ENCODE measurements at places on chromosomes 12 and 14. TPM values are rescaled to one million over a fixed set of nuclear protein-coding genes. Genes with fewer than 3 reads are reported as not detected.

The PLBD1 gene
- total RNA-seq, result 47.5 TPM

The MYRFL gene
- total RNA-seq, result 0.13 TPM

The CCDC197 gene
- total RNA-seq, result 0.57 TPM

DNA sequence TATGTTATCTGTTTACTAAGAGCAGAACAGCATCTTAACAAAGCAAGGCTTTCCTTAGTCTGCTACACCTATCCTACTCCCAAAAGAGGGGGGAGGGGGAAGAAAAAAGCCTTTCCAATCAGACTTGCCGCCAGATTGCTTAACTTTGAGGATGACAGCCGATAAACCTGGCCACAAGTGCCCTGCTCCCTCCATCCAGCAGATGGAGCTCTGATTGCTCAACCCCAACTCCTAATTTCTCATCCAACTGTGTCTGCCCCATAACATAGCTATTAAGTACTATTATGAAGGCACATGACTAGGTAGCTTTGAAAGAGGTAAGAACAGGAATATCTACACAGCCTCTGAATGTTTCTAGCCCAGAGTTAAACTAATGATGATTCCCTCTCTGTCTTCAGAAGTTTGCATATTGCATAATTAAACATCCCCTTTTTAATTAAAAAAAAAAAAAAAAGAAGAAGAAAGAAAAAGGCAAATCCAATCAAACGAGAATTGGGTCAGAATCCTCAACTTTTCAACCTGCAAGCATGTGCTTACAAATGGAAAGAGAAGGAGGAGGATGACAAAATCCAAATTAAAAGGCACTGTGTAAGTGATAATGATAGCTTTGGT is 247.4 kb downstream of the GALC start:
- no peak overlapping the region for H3K4me3 ChIP-seq
- H3K4me1 ChIP-seq, result no peaks in the 10 kb centered on the region
- no peaks in the 10 kb centered on the region for H3K36me3 ChIP-seq
- no peak overlapping the region for H3K27ac ChIP-seq
- no peaks in the 10 kb centered on the region for H3K27me3 ChIP-seq

The WASHC3 gene
- 34.8 TPM for total RNA-seq

DNA sequence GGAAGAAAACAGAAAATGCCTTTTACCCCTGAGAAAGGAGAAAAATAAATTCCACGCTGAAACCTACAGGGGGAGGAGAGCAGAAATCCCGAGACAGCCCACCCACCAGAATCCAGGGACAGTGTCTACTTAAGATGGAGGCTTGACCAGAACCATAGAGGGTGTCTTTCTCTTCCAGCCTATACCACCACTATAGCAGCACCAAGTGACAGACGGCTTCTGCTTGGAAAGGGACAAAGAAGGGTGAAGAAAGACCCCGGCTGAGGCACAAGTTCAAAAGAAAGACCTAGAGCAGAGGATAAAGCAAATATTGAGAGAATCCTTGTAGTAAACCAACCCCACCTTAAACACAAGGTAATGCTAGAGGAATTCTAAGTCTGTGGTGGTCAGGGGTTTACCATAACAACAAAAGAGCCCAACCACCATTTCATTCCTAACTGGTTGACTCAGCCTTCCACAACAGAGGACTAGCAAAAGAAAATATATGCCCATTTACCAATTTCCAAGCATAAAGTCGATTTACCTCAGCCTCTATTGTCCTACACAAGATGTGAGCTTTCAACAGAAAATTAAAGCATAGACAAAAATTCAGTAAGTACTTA is 105.3 kb upstream of the FOXG1 start:
- no peaks in the 10 kb centered on the region for H3K36me3 ChIP-seq
- H3K27me3 ChIP-seq, result no peaks in the 10 kb centered on the region
- DNase-seq, result no peak
- H3K27ac ChIP-seq, result no peak overlapping the region
- H3K4me1 ChIP-seq, result no peaks in the 10 kb centered on the region
- no peak overlapping the region for H3K4me3 ChIP-seq

The AKAP3 gene
- 2.8 TPM for total RNA-seq

DNA sequence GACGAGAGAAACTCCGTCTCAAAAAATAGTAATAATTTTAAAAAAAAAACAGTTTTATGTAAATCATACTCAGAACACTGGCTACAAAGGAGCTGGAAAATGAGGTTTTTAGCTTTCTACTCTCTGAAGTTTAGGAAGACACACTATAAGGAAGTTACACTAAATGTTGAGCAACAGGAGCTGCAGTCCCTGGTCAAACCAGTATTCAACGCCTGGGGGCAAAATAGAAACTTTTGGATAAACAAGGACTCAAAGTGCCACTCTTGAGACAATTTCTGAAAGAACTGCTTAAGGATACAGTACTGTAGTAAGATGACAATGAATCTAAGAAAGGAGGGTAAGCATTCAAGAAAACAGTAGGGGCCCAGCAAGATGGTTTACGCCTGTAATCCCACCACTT is 29.3 kb downstream of the ACTR6 start:
- peaks cover 9% of the 10 kb centered on the region for H3K36me3 ChIP-seq
- H3K4me3 ChIP-seq, result no peak overlapping the region
- no peaks in the 10 kb centered on the region for H3K4me1 ChIP-seq
- no peak overlapping the region for H3K27ac ChIP-seq
- no peak for DNase-seq

DNA sequence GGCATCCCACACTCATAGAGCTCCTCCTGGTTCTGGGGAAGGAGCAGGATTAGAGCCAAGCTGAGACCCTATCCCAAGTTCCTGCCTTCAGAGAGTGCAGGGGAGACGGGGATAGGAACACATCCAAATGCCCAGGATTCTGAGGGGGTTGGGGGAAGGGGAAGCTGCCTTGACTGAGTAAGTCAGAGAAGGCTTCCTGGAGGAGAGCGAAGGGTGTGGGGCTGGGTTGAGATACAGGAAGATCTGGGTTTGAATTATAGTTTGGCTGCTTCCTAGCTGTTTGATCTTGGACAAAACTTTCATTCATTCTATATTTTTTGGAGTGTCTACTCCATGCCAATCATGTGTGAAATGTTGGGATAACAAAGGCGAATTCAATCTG is 8.0 kb upstream of the AQP2 start:
- H3K4me3 ChIP-seq, result no peak overlapping the region
- peaks cover 4% of the 10 kb centered on the region for H3K4me1 ChIP-seq
- H3K27me3 ChIP-seq, result no peaks in the 10 kb centered on the region
- H3K36me3 ChIP-seq, result no peaks in the 10 kb centered on the region

GRCh38 chr12:96201272-96202227 is 7.4 kb downstream of the ELK3 start:
- H3K4me3 ChIP-seq, result no peak overlapping the region
- no peak for DNase-seq
- no peaks in the 10 kb centered on the region for H3K27me3 ChIP-seq
- no peaks in the 10 kb centered on the region for H3K36me3 ChIP-seq
- H3K4me1 ChIP-seq, result peaks cover 58% of the 10 kb centered on the region

DNA sequence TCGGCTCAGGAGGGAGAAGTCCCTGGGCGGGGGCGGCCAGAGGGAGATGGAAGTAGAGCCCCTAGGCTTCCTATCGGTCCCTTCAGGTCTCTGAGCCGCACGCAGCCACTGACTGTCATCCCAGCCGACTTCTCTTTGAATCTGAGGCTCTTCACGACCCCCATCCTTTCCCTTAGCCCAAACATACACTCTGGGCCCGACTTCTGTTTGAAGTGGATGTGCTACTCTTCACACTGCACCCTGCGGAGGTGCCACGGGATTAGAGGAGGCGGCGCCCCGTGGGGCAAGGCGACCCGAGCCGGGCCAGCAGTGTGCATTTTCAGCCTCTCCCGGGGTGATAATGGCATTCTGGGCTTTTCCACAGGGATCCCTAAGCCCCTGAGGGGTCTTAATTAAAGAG is 6.0 kb upstream of the DACT1 start:
- H3K27me3 ChIP-seq, result no peaks in the 10 kb centered on the region
- H3K4me3 ChIP-seq, result no peak overlapping the region
- H3K36me3 ChIP-seq, result no peaks in the 10 kb centered on the region

The LRFN5 gene
- 0.64 TPM for total RNA-seq

- H3K4me3 ChIP-seq, result no peak overlapping the region
- H3K4me1 ChIP-seq, result peaks cover 7% of the 10 kb centered on the region
- H3K27ac ChIP-seq, result peak overlapping the region; percentile 57
- no peak for DNase-seq
- H3K36me3 ChIP-seq, result no peaks in the 10 kb centered on the region
Observed at GRCh38 chr12:39613525-39613924, 6.1 kb downstream of the ABCD2 start.

The LHX5 gene
- total RNA-seq, result not detected

DNA sequence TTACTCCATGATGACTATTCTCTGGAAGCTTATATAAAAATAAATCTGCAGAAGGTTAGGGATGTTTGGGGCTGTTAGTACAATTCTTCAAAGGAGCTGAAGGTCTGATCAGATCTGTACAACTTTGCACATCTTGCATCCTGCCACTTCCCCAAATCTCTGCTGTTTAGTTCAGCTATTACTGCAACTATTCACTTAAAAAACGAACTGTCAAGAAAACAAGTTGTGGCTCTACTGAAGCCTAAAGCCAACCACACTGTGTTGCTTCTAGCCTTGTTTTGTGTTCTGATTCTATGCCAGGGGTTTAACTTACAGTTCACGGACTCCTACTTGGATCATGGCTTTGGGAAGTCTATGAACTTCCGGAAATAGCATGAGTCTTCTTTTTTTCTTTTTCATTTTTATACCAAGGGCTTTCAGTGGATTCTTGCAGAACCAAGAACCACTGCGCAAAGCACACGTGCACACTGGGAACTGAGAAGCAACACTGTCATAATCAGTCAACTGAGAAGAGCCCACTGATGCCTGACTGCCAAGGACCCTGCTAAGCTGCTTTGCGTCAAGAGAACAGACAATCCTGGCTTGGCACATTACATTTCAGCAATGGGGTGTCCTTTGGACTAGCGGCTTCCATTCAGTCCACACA is 66.3 kb upstream of the EEA1 start:
- no peak overlapping the region for H3K4me3 ChIP-seq
- no peaks in the 10 kb centered on the region for H3K36me3 ChIP-seq
- no peaks in the 10 kb centered on the region for H3K27me3 ChIP-seq
- no peak overlapping the region for H3K27ac ChIP-seq
- H3K4me1 ChIP-seq, result no peaks in the 10 kb centered on the region
- no peak for DNase-seq

DNA sequence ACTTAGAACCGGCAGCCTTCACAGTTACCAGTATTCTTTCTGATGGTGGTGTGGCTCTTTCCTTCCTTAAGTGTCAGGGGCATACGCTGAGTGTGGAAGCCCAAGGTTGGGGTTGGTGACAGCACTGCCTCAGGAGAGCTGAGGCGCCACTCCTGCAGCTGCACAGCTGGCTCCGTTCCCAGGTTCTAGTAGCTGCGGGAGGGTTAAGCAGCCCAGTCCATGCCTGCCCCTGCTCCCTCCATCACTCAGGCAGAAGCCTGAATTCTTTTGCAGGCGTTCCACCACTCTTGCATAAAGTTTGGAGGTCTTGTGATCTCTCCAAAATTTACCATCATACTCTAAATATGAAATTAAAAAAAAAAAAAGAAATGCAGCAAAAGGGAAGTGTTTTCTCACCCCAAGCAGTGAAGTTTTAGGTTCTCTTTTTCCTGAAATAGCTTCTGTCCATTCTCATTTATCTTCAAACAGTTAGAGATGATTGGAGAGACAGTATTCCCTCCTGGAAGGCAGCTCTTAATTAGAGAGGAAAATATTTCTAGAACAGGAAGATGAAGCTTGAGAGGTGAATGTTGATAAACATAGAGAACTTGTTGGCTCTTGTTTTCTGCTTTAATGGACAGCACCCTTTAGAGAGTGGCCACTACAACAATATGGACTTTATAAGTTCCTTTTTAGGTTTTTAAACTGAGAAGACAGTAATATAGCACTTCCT is 136.1 kb downstream of the FGD4 start:
- no peaks in the 10 kb centered on the region for H3K36me3 ChIP-seq
- H3K4me1 ChIP-seq, result peaks cover 18% of the 10 kb centered on the region
- peak overlapping the region; percentile 83 for H3K27ac ChIP-seq
- peak; percentile 91 for DNase-seq
- H3K4me3 ChIP-seq, result peak overlapping the region; percentile 61

GRCh38 chr12:31408763-31409162 is 82.8 kb upstream of the SINHCAF start:
- no peak for DNase-seq
- peaks cover 64% of the 10 kb centered on the region for H3K36me3 ChIP-seq
- no peak overlapping the region for H3K4me3 ChIP-seq
- H3K4me1 ChIP-seq, result no peaks in the 10 kb centered on the region
- no peaks in the 10 kb centered on the region for H3K27me3 ChIP-seq

The LRCOL1 gene
- not detected for total RNA-seq

- no peak for DNase-seq
- H3K4me3 ChIP-seq, result no peak overlapping the region
- no peaks in the 10 kb centered on the region for H3K4me1 ChIP-seq
- no peaks in the 10 kb centered on the region for H3K36me3 ChIP-seq
- no peaks in the 10 kb centered on the region for H3K27me3 ChIP-seq
Observed at GRCh38 chr12:51028126-51028812, 2.1 kb upstream of the SLC11A2 start.

DNA sequence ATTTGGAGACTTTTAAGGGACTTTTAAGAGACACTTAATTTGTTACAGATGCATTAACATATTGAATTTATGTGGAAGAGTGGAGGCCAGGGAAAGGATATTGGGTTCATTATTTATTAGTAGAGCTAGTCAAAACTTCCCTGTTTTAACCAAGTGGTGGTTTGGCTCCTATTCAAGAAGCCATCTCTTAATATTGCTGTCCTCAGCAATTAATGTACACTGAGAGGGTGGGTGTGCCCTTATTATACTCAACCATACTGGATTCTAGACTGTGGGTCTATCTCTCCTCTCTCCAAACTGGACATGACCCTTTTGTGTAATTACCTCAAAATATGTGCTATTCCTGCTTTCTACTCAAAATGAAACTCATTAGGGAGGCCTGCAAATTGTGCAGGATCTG is 398.7 kb upstream of the DDHD1 start:
- no peak for DNase-seq
- no peaks in the 10 kb centered on the region for H3K4me1 ChIP-seq
- no peaks in the 10 kb centered on the region for H3K36me3 ChIP-seq
- H3K4me3 ChIP-seq, result no peak overlapping the region
- H3K27ac ChIP-seq, result no peak overlapping the region

DNA sequence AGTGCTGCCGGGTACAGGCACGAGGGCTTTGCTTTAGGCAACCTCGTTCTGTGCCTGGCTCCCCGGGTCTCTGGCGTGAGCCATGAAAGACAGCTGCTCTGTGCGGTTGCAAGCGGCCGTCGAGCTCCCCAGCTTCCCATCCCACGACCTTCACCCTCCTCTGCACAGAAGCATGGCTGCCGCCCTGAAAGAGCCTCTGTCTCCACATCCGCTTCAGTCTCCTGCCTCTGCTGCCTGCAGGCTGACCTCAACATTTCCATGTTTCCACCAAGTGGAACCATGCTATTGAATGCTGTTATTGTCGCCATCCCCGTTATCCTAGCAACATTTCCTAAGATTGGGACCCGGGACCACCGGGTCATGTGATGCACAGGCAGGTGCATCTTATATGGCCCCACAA is 57.1 kb downstream of the KDM2B start:
- H3K27me3 ChIP-seq, result no peaks in the 10 kb centered on the region
- DNase-seq, result peak; percentile 45
- H3K36me3 ChIP-seq, result no peaks in the 10 kb centered on the region
- no peak overlapping the region for H3K4me3 ChIP-seq

The VASH1 gene
- 30.8 TPM for total RNA-seq
